ENCODE measurements at places on chromosomes 3 and 15.

- DNase-seq: no peak
Observed at GRCh38 chr15:99090938-99091337, 13.9 kb upstream of the SYNM start.

GRCh38 chr15:48695827-48696573 lies 50.5 kb upstream of the FBN1 start:
- no peak for DNase-seq

DNA sequence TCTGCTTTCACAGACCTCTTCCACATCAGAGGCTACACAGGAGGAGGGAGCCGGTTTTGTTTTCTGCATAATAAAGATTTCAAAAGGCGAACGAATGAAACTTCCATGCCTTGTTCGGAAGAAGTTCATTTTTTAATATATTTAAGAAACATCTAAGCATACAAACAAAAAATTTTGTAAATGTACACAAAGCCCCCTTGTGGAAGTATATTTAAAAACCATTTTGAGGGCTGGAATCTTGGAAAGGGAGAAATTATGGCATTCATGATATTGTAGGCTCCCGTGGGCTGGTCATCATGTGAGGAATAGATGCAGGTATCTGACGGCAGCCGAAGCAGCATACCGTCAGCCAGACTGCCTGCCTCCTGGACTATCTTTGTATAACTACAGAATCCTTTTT lies 90.4 kb downstream of the MECOM start:
- no peak for DNase-seq

DNA sequence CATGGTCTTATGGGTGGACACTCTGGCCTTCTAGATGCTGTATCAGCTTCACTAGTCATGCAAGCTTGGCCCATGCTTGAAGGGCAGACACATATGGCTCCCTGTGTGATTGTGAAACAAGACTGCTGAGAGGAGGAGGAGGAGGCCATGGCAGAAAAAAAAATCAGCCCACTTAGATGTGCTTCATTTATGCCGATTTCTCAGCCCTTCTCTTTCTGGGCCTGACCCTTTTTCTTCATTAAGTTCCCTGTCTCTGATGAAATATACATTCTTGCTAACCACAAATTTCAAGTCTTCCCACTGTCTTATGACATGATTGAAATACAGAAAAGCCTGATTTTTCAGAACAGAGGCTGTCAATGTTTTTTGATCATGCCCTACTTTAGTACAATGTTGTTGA lies 213.0 kb upstream of the FEZF2 start:
- DNase-seq: no peak

GRCh38 chr15:58392611-58393161 lies 39.1 kb upstream of the LIPC start:
- no peak for DNase-seq

- DNase-seq: no peak
Observed at GRCh38 chr3:60081381-60082095, 1031.7 kb upstream of the CFAP20DC start.

DNA sequence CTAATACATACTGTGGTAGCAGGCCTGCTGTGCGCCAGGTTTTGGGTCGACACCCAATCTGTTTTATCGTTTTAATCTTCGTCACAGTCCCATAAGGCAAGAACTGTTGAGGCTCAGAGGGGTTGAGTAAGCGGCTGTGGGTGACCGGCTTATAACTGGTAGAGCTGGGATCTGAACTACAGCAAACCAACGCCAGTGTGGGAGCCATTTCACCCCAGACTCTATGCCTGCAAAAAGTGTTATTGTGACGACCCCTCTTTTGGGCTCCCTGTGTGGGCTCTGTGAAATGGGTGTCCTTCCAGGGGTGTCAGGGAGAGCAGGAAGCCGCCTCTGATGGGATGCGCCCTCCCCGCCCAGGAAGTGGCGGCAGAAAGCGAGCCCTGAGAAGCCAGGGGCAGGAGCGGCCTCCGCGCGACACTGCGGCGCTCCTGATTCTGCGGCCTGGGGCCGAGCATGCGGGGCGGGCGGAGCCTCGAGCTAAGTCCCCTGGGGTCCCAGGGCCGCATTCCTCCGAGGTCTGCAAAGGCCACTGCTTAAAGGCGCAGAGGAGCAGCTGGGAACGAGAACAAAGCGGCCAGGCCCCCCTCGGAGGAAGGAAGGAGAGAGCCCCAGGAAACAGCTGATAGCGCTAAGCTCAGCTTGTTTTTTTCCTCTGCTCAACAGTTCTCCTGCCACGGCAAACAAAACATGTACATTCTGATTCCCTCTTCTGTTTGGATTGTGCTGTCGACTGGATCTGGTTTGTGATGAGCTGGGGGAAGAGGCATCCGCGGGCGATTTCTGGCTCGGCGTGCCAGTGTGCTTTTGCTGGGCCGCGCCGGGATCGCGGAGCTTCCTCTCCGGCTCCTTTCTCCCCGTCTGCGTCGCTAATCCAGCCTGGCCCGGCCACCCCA lies 33.9 kb downstream of the GRK7 start:
- peak; percentile 56 for DNase-seq

GRCh38 chr3:117938974-117939373 lies 1095.7 kb downstream of the IGSF11 start:
- DNase-seq: no peak

DNA sequence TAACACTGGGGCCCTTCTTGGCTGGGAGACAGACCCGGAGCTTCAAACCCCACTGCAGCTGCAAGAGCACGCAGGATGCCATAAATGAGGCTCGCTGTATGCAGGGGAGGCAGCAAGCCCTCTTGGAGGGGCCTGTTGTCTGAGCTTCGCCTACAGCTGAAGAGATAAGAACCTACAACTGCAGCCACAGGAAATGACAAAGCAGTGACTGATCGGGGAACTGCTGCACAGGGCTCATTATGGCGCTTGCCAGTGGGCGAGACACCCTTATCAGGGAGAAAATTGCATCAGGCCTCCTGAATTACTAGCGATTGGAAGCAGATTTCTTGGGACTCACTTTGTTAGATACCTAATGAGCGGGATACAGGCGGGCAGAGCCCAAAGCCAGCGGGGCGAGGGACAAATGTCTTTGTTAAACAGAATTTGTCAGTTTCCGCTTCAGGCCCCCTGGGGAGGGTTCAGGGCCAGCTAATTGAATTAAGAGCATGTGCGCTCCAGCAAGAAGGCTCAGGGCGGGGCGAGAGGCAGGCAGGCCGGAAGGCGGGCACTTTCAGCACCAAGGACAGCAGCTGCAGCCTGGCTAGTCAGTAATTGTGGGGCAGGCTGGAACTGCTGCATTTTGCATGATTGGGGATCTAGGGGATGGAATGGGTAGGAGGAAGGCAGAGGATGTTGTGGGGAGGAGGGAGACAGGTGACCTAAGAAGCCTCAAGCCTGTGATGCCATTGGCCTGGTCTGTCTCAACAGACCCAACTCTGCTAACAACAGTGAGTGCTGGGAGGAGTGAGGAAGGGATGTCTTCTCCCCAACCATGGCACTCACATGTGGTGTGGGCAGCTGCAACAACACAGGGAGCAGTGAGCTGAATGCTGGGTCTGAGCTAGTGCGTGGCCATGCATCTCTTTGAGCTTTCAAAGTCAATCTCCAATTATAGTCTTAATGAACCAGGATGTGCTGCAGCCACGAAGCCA lies 55.3 kb downstream of the CCDC33 start:
- peak; percentile 71 for DNase-seq

- no peak for DNase-seq
Observed at GRCh38 chr3:108017587-108017986, 73.2 kb downstream of the CD47 start.

GRCh38 chr3:172666181-172666872 lies 44.5 kb downstream of the NCEH1 start:
- DNase-seq: no peak

DNA sequence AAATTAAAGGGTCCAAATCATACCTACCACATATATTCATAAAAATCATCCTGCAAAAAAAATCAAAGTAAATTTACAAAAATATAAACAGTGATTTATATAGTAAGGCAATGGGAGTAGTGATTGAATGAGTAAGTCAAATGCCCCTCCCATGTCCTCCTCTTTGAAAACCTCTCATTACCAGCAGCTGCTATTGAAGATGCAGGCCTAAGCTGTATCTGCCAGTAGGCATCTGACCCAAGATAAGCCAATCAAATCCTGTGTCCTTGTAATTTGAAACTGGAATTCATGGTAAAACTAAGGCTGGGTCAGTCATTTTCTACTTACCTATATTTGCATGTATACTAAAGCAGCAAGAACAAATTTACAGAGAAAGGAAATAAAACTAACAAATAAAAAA lies 60.4 kb upstream of the POU1F1 start:
- no peak for DNase-seq

- peak; percentile 33 for DNase-seq
Observed at GRCh38 chr3:143951351-143951971, 20.2 kb upstream of the DIPK2A start.

- DNase-seq: no peak
Observed at GRCh38 chr3:445960-446359, 249.4 kb downstream of the CHL1 start.

GRCh38 chr3:152389316-152389934 lies 120.7 kb downstream of the MBNL1 start:
- no peak for DNase-seq

GRCh38 chr15:31522028-31522427 lies 195.4 kb downstream of the KLF13 start:
- DNase-seq: no peak
